ENCODE measurements at places on chromosomes 6 and 20. TPM values are rescaled to one million over a fixed set of nuclear protein-coding genes. Genes with fewer than 3 reads are reported as not detected.

DNA sequence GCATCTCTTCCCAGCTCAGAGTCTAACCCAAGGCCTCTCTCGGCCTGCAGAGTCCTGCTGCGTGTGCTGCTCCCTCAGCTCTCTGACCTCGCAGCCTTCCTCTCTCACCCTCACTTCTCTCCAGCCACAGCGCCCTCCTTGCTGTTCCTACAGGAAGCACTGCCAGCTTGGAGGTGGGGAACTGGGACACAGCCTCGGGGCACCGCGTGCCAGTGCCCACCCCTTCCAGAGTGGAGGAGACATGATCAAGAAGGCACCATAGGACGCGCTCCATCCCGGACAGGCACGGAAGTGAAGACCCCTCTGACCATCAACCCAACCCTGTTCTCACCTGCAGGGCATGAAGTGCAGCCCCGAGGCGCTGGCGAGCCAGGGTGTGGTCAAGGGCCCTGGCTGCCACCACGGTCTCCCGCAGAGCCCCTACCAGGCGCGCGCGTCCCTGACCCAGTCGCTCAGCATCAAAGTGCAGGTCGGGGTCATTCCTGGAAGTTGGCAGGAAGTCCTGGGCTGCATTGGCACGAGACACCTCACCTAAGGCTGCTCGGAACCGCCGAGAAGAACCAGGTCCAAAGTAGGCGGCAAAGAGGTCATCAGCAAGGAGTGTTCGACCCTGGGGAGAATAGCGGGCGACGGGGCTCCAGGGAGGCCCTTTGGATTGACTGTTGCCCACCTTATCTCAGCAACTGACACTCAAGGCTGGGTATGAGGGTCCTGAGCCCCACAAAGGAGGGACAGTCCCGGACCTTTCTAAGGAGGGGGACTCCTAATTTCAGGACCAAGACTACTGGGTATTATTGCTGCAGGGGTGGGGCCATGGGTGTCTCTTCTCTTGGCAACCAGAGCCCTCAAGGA lies 1.3 kb downstream of the VWA7 start:
- no peak for DNase-seq

GRCh38 chr20:64000906-64001305 lies 20.0 kb downstream of the PRPF6 start:
- no peak for DNase-seq

- no peak for DNase-seq
These were observed 13.2 kb upstream of the RSPH3 start for GRCh38 chr6:159013229-159013628.

DNA sequence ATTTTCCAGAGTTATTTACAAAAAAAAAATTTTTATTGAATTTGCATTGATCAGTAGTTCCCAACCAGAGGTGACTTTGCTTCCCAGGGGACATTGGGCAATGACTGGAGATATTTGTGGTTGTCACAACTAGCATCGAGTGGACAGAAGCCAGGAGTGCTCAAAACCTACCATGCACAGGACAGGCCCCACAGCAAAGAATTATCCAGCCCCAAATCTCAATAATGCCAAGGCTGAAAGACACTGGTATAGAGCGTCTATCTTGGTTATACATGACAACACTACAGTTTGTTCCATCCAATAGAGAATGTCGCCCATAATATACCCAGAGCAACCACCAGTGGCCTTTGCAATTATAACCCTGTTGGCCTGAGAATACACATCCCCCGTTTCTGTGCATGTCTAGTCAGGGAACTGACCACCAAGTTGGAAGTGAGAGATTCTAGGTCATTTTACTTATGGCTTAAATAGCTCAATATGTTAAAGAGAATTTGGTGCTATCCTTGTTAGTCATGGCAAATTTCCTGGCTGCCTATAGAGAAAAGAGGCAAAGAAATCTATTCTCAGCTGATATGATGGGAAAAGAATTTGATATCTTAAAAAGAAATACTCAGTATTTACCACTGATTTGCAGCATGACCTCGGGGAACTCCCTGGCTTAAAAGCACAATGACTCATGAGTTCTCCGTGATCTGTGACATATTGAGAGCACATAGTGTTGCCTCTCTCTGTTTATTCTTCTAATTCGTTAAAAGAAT lies 76.0 kb upstream of the ADTRP start:
- DNase-seq: no peak

DEF6 gene
- 2.0 TPM for total RNA-seq

GRCh38 chr6:68008445-68008844 lies 626.6 kb upstream of the ADGRB3 start:
- DNase-seq: no peak

SLC35A1 gene
- 13.4 TPM for total RNA-seq

GRCh38 chr20:25054096-25054820 lies 3.7 kb downstream of the ACSS1 start:
- DNase-seq: no peak

RSPO4 gene
- not detected for total RNA-seq

DIDO1 gene
- total RNA-seq: 72.0 TPM

DNA sequence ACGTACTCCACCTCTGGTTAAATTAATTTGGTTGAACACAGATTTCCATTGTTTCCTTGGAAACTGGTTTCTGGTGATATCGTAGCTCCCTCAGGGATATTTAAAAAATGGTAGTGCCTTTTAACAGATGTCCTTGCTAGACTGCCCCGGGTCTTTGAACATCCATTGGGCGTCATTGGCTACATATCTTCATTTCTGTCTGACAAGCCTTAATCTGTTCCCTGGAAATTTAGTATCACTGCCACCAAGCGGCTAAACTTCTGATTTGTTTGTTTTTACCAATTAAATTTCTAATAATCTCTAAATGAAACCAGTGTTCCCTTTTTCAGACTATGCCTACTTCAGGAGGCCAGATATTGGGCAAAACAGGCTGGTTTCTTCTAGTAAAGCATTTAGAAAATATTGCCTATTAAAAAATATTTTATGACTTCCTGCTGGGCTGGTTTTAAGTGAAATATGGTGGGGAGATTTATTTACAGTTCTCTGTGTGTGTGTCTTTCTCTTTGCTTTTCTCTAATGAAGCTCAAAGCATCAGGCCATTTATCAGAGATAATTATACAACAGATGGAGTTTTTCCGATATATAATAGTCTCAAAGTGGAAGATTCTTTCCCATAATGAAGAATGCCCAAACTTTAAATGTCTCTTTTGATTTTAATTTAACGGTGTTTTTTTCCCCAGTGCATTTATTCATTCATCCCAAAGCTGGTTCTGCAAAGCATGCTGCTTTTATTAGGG lies 249.5 kb downstream of the ZFAND3 start:
- no peak for DNase-seq

GUCA1A gene
- not detected for total RNA-seq

DNA sequence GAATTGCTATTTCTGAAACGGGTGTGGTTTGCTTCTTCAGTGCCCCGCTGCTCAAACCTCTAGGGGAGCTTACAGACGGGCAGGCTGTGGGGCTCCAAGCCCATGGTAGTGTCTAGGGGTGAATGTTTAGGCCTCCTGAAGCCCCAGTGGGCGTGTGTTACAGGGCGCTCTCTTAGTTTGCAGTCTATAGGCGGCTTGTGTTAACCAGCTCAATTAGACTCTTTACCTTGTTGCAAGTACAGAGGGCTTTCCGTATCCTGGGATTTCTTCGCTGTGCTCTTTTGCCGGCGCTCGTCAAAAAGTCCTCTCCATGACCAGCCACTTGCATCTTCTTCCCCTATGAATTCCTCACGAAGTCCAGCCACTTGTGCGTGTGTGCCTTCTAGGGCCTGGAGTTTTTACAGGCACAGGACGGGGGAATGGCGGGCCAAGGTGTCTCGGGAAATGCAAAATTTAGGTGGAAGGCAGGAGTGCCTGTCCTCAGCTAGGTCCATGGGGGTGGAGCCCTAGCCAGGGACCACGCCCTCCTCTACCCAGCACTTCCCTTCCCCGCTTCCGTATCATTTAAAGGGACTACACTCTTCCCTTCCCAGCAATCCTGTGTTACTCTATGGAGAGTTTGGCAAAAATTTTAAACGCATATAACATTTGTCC lies 94.5 kb downstream of the HTR1B start:
- no peak for DNase-seq

- DNase-seq: no peak
These were observed 353.3 kb downstream of the HACE1 start for GRCh38 chr6:104506429-104506828.

DNA sequence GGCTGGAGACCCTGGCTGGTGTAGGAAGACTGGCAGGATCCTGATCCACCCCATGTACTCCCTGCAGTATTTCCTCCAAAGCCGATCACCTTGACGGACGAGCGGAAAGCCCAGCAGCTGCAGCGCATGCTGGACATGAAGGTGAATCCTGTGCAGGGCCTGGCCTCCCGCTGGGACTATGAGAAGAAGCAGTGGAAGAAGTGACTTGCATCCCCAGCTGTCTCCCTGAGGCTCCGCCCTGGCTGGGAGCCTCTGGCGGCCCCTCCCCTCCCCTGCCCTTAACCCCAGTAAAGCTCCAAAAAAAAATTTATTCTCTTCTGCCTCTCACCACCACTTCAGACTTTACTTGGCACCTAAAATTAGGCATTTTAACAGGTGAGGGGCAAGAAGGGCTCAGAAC lies 7.0 kb downstream of the COX4I2 start:
- DNase-seq: no peak

DNA sequence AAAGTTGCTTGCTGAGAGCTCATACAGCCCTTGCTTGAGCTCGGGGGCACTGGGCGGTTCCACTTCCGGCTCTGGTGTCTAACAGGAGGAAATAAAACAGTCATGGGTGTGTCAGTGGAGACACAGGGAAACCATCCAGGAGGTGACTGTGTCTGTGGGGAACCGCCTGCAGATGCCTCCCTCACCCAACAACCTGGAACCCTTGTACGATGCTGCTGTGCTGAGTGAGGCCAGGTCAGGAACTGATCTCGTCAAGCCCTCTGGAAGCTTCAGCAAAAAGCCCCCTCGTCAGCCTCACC lies 15.5 kb downstream of the TXNDC5 start:
- no peak for DNase-seq

GRCh38 chr6:15340775-15341174 lies 94.9 kb downstream of the JARID2 start:
- no peak for DNase-seq

SRMS gene
- not detected for total RNA-seq

DNA sequence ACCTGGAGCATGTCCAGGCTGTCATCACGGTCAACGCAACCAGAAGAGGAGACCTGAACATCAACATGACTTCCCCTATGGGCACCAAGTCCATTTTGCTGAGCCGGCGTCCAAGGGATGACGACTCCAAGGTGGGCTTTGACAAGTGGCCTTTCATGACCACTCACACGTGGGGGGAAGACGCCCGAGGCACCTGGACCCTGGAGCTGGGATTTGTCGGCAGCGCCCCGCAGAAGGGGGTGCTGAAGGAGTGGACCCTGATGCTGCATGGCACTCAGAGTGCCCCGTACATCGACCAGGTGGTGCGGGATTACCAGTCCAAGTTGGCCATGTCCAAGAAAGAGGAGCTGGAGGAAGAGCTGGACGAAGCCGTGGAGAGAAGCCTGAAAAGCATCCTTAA lies 49.5 kb downstream of the BFSP1 start:
- no peak for DNase-seq

DNA sequence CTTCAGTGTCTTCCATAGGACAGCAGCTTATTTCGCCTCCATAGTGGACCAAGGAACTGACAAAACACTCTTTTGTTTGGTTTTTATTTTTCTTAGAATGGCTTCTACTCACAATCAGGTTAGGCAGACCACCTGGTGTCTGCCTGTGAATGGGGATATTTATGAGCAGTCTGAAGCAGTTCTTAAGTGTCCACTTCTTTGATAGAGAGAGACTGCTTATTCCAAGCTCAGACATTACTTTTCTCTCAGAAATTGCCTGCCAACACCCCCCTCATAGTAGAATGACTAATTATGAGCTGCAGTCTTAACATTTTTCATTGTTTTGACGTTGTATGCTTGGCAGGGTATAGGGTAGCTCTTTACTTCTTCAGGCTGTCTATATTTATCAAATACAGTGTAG lies 174.7 kb downstream of the ZFAND3 start:
- no peak for DNase-seq

RSPO3 gene
- not detected for total RNA-seq

DNA sequence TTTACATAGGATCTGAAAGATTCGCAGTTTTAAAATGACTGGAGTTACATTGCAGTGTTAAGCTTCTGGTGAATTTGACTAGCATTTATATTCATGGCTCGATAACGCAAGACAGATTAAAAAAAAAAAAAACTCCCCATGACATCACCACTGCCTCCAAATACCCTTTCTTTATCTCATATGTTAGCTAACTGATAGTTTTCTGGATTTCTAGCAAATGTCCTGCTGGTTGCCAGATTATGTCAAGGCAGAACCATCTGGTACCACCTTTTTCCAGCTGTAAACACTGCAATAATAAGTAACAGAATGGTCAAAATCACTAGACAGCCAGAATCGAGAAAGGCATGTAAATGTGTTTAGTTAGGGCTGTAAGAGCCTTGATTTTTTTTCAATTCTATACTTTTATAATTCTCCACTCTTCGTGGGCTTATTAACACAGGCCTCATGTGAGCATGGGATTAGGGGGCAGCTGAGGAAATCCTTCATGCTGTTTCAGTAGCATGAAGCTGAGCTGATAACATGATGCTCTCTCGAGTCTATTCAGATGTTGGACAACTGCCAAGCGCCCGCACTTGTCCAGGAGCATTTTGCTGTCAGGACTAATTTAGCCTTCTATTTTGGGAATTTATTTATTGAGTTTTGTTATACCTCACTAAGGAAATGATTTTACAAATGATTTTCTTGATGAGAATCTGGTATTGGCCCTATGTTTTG lies 166.0 kb upstream of the SCGN start:
- DNase-seq: no peak

RIPPLY2 gene
- total RNA-seq: not detected

DNA sequence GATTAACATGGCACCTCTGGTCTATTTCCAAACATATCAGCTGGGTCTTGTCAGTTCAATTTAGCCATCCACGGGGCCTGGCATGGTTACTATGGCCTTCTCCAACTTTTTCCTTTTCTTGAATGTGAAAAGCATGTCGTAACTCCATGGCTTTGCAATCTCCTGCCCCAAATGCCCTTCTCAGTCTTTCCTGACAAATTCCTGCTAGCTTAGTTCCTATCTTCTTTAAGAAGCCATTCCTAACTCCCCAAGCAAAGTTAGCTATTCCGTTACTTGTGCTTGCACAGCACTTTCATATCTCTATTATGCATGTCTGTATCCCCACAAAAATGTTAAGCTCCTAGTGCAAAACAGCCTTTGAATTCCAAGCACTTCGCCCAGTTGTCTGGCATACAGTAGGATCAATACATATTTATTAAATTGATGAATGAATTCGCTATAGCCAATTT lies 105.6 kb downstream of the AIG1 start:
- no peak for DNase-seq

GRCh38 chr6:139161817-139162284 lies 27.0 kb downstream of the HECA start:
- DNase-seq: no peak

RAET1L gene
- total RNA-seq: 1.5 TPM

GRCh38 chr6:96164802-96165201 lies 149.0 kb downstream of the FUT9 start:
- DNase-seq: no peak

- DNase-seq: no peak
These were observed 22.9 kb downstream of the RNF182 start for GRCh38 chr6:13947611-13948178.

DNA sequence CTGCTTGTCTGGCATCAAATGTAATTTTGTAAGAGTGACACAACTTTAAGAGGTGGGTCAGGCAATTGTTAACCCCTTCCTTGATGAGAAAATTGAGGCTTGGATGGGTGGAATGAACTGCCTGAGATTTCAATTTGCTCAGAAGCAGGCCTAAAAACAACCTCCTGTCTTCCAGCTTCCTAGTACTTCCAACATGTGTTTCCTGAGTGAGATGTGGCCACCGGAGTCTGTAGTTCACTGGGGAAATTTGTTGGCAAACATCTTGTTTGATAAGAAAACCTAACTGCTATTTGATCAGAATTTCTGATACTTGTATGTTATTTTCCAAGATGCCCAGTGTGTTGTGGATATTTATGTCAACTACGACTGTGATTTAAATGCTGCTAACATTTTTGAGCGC lies 51.3 kb downstream of the ARFGEF2 start:
- DNase-seq: no peak

Measured in HT-29 (cell line).